ENCODE measurements at places on chromosomes 5 and 9. TPM values are rescaled to one million over a fixed set of nuclear protein-coding genes. Genes with fewer than 3 reads are reported as not detected.

GRCh38 chr9:16172796-16173195 lies 620.0 kb downstream of the CCDC171 start:
- DNase-seq: no peak

DNA sequence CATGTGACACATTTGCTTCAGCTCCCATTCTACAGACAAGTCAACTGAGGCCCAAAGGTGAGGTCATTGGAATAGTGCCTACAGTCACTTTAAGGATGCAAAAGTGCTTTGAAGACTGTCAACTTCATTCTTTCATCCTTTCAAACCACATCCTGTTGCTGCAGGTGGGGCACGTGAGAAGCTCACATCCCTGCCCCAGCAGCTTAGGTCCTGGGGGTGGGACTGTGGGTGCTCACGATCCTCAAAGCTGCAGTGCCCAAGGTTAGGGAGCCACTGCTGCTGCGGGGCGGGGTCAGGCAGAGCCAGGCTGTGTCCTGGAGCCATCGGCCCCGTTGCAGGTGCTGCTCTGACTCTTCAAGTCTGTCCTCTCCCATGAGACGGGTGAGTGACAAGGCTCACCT lies 57.9 kb upstream of the IER5L start:
- DNase-seq: no peak

DNA sequence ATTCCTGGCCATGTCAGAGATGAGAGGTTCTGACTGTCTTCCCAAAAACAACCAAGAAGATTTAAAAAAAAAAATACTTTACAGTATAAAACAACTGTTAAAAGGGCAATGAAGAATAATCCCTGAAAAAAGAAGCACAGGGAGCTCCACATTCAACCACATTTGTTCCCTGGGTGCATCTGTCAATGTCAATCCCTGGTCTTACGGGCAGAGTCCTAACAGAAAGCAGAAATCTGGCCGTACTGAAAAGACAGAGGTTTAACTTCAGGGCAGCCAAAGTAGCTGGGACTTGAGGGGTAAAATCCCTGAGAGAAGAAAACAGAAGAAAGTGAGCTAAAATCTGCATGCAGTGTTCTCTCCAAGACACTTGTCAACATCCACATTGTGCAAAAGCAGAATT lies 76.6 kb downstream of the RICTOR start:
- no peak for DNase-seq

DNA sequence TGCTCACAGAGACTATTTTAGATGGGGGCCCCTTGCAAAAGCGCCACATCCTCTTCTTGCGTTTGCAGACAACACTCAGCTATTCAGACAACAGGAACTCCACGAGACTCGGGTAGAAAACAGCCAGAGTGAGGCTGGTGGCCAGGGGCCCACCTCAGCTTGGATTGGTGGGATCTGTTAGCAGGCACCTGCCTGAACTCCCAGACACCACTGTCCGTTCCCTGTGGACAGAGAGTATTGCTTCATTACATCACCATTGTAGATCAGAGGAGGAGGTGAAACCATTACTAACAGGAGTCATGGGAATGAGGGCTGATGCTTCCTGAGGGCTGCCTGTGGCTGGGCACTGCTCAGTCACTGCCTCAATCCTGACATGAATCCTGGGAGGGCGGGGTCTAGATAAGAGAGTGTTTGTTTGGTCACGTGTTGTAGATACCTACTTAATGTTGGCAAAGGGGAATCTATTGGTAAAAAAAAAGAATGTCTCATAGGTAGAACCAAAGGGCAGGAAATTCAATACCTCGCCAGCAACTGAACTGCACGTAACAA lies 4.4 kb upstream of the RAPGEF1 start:
- no peak for DNase-seq

DNA sequence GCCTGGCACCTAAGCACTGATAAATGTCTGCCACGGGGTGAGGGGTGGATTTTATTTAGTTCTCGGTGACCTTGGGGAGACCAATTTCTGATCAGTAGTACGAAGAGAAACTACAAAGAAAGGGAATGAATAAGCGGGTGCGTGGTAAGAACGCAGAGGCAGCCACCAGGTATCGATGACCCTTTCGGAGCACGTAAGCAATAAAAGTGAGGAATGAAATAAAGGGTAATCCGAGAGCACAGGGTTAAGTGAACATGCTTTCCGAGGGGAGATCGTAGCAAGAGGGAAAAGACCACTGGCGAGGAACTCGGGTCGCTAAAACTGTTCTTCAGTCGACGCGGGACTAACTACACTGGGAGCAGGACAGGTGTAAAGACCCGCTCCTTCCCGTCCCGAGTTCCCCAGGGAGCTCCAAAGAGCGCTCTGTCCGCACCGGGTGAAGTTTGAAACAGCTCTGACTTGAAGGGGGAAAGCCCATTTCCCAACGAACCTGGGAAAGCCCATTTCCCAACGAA lies 1.1 kb downstream of the ELOVL7 start:
- no peak for DNase-seq

PTRH1 gene
- total RNA-seq: 10.6 TPM

NSMF gene
- total RNA-seq: 93.1 TPM
